ENCODE measurements at places on chromosomes 7 and 10. TPM values are rescaled to one million over a fixed set of nuclear protein-coding genes. Genes with fewer than 3 reads are reported as not detected.
A peak's percentile ranks its signal among the peaks of the same experiment; 100 is the strongest.

DNA sequence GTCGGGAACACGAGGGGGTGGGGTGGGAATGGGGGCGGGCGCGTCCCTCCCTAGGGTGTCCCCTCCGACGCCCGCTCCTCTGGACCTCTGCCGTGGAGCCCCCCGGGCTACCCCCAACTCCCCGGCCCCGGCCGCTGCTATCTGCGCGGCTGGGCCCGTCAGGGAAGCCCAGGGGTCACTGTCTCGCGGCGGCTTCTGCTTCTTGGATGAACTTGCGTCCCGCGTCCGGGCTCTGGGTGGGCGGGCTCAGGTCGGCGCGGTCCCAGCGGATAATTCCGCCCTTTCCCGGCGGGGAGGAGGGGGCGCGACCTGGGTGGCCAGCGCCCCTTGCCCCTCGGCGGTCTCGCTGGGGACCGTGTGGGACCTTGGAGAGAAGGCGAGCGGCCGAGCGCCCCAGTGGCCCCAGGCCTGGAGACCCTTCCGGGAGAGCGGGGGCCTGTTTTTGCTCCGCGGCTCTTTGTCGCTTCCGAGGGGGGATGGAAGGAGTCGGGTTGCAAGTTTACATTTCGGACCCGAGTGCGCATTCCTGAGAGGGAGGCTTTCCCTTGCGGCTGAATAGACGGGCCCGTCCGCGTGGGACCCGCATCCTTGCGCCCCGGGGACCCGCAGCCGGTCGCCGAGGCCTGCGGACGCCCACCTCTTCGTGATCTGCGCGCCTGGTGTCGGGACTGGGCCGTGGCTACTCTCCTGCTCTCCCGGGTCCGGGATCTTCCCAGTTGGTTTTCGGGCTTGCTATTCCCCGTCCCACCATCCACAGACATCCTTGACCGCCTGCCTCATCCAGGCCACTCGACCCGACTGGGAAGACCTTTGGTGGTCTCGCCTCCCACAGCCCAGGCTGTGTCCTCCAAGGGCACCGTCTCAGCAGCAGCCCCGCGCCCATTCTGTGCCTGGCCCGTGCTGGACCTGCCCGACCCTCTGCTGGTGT is 812 bp downstream of the DOCK1 start:
- DNase-seq = peak; percentile 83

Gene NKX2-3
- total RNA-seq = not detected

Gene GALNT17
- 24.2 TPM for total RNA-seq

GRCh38 chr10:102778781-102779180 is 35.0 kb downstream of the WBP1L start:
- no peak for DNase-seq

Gene MYH16
- not detected for total RNA-seq

Gene ANXA8
- 0.77 TPM for total RNA-seq

Gene OR6V1
- not detected for total RNA-seq

Gene SEMA3E
- 5.1 TPM for total RNA-seq

DNA sequence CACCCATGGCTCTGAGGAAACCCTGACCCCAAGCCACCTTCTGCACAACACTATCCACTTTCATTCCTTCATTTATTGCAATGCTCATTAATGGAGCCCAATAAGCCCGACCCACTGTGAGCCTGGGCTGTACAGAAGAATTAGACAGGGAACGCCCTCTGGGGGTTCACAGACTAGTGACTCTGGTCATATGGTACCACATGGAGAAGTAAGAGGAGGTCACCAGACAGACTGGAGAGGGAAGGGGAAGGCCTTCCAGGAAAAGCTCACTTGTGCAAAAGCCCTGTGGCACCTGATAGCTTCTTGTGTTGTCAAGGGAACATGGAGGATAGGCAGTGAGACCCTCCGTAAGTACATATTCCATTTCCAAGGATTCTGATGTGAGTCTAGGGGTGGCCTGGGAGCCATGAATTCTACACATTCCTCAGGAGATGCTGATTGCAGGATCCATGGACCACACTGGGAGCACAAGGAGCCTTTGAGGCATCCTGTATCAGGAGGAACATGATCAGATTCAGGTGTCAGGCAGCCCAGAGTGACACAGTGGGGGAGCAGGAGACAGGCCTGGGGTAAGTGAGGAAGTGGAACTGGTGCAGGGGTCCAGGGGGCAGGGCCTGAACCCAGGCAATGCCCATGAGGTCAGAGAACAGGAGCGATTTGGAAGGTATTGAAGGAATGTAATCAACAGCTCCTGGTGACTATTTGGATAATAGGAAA is 19.9 kb downstream of the TMEM72 start:
- DNase-seq = no peak

Gene PTER
- 11.7 TPM for total RNA-seq

Gene GIMAP6
- not detected for total RNA-seq

Gene INHBA
- total RNA-seq = 601 TPM

Gene BLNK
- total RNA-seq = not detected

GRCh38 chr7:47636081-47636432 is 54.1 kb upstream of the TNS3 start:
- no peak for DNase-seq

DNA sequence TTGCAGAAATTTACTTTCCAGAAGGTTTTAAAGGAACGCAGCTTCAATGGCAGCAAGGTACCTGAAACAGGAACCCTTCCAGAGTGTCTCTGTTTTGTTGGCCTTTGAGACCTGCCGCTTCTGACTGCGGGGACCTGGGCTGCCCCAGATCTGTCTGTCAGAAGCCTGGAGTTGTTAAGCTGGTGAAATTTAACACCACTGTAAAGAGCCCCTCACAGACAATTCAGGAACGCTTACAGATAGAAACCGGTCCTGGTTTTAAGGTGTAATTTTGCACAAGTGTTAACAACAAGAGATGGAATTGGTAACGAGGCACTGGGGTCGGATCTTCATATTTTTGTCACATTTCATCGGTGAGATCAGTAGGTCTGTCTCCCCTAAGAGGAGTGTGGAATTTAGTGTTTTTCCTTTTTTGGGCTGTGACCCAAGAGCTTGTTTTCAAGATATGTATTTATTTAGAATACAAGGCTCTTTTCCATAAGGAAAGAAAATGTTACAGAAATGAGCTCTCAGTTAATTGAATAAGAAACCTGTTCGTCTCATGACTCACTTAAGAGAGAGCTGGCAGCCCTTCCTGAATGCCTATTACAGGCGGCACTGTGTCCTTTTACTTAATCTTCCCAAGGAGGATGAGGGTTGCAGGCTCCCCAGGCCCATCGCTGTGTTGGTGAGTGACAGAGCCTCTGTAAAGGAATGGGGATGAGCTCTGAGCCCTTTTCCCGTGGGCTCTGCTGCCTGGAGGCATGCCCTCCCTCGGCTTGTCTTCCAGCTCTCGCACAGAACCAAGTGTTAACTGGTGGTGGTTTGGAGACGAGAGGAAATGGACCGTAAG is 168.7 kb downstream of the CUX1 start:
- DNase-seq = no peak

DNA sequence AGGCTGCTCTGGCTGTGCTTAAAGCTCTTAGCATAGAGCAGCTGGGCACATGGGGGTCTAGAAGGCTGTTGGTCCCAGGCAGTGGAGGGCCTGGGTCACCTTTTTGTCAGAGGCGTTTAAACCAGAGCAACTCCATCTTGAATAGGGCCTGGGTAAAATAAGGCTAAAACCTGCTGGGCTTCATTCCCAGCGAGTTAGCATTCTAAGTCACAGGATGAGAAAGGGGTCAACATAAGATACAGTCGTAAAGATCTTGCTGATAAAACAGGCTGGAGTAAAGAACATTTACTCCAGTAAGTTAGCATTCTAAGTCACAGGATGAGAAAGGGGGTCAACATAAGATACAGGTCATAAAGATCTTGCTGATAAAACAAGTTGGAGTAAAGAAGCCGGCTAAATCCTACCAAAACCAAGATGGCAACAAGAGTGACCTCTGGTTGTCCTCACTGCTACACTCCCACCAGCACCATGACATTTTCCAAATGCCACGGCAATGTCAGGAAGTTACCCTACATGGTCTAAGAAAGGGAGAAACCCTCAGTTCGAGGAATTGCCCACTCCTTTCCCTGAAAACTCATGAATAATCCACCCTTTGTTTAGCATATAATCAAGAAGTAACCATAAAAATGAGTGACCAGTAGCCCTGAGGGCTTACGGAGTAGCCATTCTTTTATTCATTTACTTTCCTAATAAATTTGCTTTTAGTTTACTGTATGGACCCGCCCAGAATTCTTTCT is 96.8 kb upstream of the PCBD1 start:
- DNase-seq = peak; percentile 17

DNA sequence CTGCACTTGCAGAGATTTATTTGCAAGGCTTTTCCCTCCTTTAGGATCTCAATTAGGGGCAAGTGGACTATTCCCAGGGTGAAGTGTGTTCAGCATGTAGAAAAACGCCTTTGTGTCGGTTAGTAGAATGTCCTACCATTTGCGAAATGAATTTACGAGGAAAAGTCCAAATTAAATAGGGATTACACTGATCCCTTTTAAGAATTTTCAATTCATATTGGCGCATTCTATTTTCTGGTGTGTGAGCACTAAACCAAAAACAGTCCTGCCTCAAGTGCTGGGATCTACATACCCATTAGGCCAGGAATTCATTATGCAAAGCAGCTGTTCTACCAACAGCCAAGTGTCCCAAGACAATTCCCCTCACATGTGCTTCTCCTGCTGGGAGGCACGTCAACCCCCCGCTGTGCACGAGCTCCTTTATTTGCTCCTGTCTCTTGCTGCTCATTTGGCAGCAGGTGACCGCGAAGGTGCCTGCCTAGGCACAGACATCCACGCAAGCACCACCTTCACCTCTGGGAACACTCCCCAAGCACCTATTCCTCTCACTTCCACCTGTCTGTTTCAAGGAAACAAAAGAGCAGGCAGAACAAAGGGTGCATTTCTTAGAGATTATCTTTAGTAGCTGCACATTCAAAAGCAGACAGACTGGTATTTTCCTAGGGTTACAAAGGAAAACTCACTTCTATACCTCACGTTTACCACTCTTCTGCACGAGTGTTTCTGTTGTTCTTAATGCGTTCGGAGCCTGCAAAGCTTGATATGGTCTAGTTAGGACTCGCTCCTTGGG is 134.6 kb upstream of the FGFR2 start:
- no peak for DNase-seq

Gene LIPF
- not detected for total RNA-seq

- no peak for DNase-seq
These were observed 97.8 kb downstream of the GALNT17 start for GRCh38 chr7:71229699-71230098.

- DNase-seq = no peak
These were observed 2.9 kb downstream of the PRXL2A start for GRCh38 chr10:80411267-80411668.

Gene PANK1
- total RNA-seq = 13.9 TPM

- no peak for DNase-seq
These were observed 6.0 kb downstream of the PPP1R9A start for GRCh38 chr7:94913391-94913790.

Gene PIK3CG
- total RNA-seq = not detected

DNA sequence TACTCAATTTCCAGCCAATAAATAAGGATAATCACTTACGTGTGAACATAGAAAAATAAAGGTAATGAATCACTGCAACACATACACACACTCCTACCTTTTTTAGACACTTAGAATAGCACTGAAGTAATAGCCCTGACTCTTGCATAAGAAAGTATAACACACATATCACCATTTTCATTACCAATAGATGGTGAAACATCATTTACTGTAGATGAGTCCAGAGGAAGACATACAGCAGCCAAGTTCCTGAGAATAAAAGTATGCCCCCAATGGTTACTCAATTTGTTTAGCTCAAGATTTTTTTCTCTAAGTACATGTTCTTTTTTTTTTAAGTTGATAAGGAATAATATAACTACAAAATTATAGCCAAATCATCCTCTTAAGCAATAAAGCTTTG is 316.3 kb downstream of the PARD3 start:
- DNase-seq = no peak

GRCh38 chr10:95245425-95246055 is 45.3 kb downstream of the PDLIM1 start:
- no peak for DNase-seq

DNA sequence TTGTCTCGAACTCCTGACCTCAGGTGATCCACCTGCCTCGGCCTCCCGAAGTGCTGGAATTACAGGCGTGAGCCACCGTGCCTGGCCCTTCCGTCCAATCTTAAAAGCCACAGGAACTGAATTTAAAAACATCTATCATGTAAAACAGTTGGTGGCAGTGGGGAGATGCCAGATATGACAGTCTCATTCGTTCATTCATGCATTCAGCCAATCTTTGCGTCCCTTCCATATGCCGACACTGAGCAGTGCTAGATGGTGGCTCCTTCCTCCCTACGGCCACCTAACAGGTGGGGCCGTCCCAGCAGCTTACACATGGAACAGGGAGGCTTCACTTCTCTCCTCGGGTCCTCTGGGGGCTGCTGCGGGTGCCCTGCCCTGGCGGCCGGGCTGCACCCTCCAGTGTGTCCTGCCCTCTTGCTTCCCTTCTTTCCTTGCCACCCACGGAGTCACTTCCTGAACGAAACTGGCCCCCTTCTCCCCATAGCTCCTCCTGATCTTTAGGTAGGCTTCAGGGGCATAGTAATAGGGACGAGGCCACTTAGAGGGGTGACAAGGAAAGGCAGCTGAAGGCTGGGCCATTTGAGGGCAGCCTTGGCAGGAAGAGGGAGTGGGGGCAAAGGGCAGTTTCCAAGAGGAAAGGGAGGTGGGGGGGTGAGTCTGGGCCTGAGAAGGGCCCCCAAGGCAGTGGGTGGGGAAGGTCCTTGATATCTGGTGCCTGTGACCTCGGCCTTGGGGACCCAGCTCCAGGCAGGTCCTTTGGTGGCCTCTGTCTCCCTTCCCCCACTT is 53.8 kb downstream of the PROSER2 start:
- DNase-seq = peak; percentile 41

Gene PILRA
- total RNA-seq = 0.92 TPM

DNA sequence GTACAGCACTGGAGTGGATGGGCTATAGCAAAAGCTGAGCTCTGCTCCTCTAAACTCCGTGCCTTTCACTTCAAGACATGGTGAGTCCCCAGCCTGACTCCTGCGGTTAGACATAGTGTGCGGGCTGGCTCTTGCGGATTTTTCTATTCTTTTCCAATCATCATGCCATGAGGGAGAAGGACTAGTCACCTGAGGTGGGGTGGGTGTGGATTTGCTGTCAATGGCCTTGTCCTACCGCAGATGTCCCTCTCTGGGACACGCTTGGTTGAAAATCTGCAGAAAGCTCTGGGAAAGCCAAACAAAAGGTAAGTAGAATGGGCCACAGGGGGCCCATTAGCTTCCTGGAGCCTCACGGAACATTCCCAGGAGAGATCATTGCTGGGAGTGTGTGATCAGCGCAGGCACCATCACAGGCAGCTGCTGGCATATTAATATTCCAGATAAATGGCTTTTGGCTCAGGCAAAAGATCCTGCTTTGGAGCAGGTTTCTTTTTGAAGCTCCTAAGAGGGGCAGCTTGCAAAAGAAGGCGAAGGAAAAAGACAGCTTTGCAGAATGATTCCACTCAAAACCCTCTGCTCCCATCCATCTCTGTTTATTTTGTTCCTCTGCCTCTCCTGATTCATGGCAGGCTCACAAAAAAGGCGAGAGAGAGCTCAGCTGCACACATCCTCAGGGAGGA is 509.0 kb upstream of the ZMIZ1 start:
- DNase-seq = no peak

Measured in chondrocyte (in vitro differentiated cells).